ENCODE measurements at places on chromosomes 1 and 21. TPM values are rescaled to one million over a fixed set of nuclear protein-coding genes. Genes with fewer than 3 reads are reported as not detected.

KLF17 gene
- polyA plus RNA-seq = not detected

DNA sequence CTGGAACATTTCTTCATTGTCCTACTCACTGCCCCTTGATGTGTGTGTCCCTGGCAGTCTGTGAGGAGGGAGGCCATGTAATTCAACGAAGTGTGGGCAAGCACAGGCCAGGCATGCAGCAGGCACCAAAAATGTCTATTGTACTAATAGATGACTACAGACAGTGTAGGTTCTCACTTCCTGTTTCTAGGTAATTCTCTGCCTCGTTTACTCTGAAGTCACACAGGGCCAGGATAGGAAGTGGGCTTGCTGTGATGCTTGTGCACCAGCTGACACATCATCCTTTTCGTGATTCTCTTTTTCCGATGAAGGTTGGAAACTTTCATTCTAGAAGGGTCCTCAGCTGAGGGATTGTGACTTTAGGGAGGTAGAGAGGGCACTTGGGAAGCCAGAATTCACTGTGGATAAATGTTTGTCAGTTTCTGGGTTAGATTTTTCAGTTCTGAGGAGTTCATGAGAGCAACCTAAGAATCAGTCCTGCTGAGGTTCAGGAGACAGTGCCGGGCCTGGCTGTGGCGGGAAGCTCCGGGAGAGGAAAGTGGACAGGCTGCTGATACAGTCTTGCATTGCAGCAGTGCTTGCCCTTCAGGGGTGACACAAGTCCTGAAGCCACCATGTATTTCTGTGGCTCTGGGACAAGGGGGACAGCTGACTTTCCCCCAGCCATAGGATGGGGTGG, 4.3 kb upstream of the CSF1 start:
- no peaks in the 10 kb centered on the region for H3K36me3 ChIP-seq
- no peak for DNase-seq
- no peak overlapping the region for H3K4me3 ChIP-seq
- no peaks in the 10 kb centered on the region for H3K27me3 ChIP-seq
- H3K4me1 ChIP-seq = peaks cover 2% of the 10 kb centered on the region

GRCh38 chr1:154463512-154463990, 38.5 kb upstream of the TDRD10 start:
- no peaks in the 10 kb centered on the region for H3K36me3 ChIP-seq
- no peak overlapping the region for H3K27ac ChIP-seq
- H3K4me1 ChIP-seq = no peaks in the 10 kb centered on the region
- H3K27me3 ChIP-seq = no peaks in the 10 kb centered on the region
- no peak for DNase-seq

GRCh38 chr1:36557041-36558000, 74.6 kb upstream of the CSF3R start:
- H3K27ac ChIP-seq = no peak overlapping the region
- H3K36me3 ChIP-seq = no peaks in the 10 kb centered on the region
- H3K4me1 ChIP-seq = no peaks in the 10 kb centered on the region
- peaks cover 6% of the 10 kb centered on the region for H3K27me3 ChIP-seq
- no peak for DNase-seq

GRCh38 chr1:30697571-30698376, 25.6 kb downstream of the MATN1 start:
- H3K27ac ChIP-seq = no peak overlapping the region
- no peak overlapping the region for H3K4me3 ChIP-seq
- H3K4me1 ChIP-seq = no peaks in the 10 kb centered on the region
- H3K36me3 ChIP-seq = no peaks in the 10 kb centered on the region
- peaks cover 3% of the 10 kb centered on the region for H3K27me3 ChIP-seq

GRCh38 chr1:25064465-25065240, 134.6 kb upstream of the RUNX3 start:
- H3K27ac ChIP-seq = no peak overlapping the region
- no peaks in the 10 kb centered on the region for H3K4me1 ChIP-seq
- H3K27me3 ChIP-seq = peaks cover 4% of the 10 kb centered on the region
- H3K4me3 ChIP-seq = no peak overlapping the region
- H3K36me3 ChIP-seq = no peaks in the 10 kb centered on the region
- DNase-seq = no peak

FAM72D gene
- 1.2 TPM for polyA plus RNA-seq

DNA sequence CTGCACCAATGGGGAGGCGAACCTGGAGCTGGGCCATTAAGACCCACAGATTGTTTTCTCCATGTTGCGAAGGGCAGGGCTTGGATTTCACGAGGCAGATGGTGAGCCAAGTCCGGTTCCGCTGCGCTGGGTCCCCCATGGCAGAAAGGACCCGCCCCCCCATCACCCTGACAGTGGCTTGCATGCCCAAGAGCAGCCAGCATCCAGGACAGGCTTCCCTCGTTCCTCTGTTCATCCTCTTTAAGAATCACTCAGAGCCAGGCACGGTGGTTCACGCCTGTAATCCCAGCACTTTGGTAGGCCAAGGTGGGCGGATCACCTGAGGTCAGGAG, 15.8 kb upstream of the NPHP4 start:
- no peaks in the 10 kb centered on the region for H3K4me1 ChIP-seq
- H3K27me3 ChIP-seq = peaks cover 3% of the 10 kb centered on the region

- H3K27ac ChIP-seq = peak overlapping the region; percentile 70
- H3K4me3 ChIP-seq = peak overlapping the region; percentile 41
- H3K27me3 ChIP-seq = peaks cover 31% of the 10 kb centered on the region
- no peaks in the 10 kb centered on the region for H3K4me1 ChIP-seq
Measured at GRCh38 chr1:41382480-41383090, 21.4 kb downstream of the FOXO6 start.
